ENCODE measurements at places on chromosomes 2 and 18.

GRCh38 chr2:190530248-190530900 lies 4.1 kb downstream of the NEMP2 start:
- DNase-seq = no peak

GRCh38 chr18:71998547-71999097 lies 545.5 kb downstream of the CBLN2 start:
- DNase-seq = no peak

DNA sequence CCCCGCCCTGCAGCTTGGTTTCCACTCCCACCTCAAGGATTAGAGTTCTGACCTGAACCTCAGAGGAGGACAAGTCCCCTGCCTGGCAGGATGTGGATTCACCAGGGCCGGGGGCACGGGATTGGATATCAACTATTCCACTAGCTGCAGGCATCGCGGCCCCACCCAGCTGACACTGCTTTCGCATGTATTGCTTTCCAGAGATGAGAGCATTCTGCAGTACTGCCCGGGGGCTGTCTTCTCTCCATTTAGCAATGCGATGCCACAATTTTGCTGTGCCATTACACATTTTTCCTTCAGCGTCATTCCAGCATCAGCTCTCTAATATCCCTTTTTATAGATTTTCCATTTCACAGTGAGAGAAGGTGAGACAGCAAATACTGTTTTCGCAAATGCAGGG lies 42.0 kb downstream of the CTIF start:
- DNase-seq = no peak

GRCh38 chr2:184628051-184628450 lies 29.7 kb downstream of the ZNF804A start:
- DNase-seq = no peak

DNA sequence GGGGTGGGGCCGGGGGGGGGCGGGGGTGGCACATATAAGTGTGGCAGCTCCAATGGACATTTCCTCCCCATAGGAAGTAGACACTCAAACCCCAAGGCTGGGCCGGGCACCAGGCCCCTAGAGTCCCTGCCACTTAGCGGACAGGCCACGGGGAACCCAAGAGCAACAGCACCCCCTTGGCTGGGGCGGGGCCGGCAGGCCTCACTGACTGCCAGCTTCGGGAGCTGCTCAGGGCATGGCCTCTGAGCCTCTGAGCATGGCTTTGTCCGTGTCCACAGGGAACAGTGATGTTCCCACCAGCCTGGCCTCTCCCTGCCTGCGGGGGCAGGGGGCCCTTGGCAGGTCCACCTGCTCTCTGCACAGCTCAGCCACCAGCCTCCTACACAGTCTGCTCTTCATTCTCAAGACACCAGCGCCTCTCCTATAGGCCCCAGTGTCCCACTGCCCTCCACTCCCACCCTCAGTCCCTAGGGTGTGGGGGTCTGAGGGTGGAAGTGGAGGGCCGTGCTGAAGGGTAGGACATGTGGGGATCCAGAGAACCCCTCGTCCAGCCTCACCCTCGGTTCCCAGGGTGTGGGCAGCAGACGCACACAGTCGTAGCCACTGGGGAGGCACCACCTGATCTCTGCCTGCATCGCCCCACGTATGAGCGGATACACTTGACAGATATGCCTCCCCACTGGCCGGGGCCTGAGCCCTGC lies 106.7 kb downstream of the FAM210A start:
- no peak for DNase-seq

- DNase-seq = no peak
These were observed 543.6 kb downstream of the PLCL1 start for GRCh38 chr2:198347946-198348345.

GRCh38 chr2:237026981-237027711 lies 58.5 kb upstream of the COPS8 start:
- DNase-seq = no peak

GRCh38 chr2:208013285-208014178 lies 11.8 kb downstream of the PLEKHM3 start:
- DNase-seq = no peak

DNA sequence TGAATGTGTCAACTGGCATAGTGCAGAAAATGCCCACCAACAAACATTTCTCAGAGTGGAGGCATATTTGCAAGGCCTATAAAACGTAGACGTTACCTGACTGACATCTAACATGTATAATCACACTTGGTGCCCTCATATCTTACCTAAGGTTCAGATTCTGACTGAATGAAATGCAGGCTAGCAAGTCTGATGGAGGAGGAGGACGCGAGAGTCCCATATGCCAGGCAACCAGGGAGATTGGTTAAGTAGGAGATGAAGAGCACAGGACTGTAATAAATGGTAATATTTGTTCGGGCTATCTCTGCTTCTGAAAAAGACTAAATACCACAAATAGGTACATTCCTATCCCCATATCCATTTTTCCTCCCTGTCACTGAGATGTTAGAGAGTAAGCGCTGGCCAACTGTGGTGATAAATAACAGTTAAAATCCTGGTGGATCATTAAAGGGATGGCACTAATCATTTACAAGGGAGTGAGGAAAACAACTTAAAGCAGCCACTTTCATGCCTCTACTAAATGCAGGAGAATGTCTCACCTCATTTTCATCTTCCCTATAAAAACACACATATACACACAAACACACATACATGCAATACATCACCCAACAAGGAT lies 217.2 kb downstream of the TMEM163 start:
- DNase-seq = no peak

- DNase-seq = no peak
These were observed 422.2 kb upstream of the NRXN1 start for GRCh38 chr2:51454177-51454576.

- DNase-seq = no peak
These were observed 96.3 kb downstream of the EVA1A start for GRCh38 chr2:75464348-75464946.

DNA sequence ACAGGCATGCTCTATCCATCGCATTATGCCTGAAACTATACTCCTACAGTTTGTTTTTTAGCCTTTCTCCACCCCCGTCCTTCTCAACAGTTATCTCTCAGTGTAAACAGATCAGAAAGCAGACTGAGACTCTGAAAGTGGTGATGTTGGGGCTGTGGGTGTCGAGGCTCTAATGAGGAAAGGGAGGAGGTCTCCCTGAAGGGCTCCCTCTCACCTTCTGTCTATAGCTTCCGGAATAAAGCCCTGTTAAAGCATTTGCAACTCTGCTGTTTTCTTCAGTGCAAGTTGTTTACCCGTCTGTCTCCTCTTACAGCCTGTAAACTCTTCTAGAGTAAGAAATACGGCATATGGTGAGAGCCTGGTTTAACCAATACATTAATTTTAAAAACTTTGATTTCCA lies 136.7 kb upstream of the SYT4 start:
- no peak for DNase-seq

Measured in esophagus squamous epithelium (tissue), 5 donors.